Mesothelial cell of epicardium (in vitro differentiated cells): ENCODE measurements at places on chromosomes 12 and 14. TPM values are rescaled to one million over a fixed set of nuclear protein-coding genes. Genes with fewer than 3 reads are reported as not detected.

GRCh38 chr14:55115861-55116245, 13.2 kb upstream of the LGALS3 start:
- DNase-seq = no peak

GRCh38 chr12:93136253-93137055, 207.4 kb upstream of the EEA1 start:
- DNase-seq = no peak

DNA sequence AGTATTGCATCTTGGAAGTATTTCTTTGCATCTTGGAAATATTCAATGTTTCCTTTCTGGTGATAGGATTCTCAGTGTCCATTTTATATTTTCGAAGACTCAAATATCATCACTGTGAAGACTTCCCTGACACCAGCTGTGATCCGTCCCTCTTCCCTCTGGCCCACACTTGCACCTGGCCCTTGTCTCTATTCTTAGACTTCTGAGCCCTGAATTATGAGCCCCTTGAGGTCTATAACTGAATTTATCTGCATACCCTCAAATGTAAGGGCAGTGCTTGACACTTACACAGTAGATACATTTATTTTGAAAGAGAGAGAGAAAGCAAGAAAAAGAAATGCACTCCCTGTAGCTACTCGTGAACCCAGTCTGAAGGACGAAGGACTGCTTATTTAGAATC, 376.7 kb downstream of the ZFP36L1 start:
- DNase-seq = no peak

- DNase-seq = no peak
These were observed 9.5 kb downstream of the RAB5B start for GRCh38 chr12:55983232-55983842.

DNA sequence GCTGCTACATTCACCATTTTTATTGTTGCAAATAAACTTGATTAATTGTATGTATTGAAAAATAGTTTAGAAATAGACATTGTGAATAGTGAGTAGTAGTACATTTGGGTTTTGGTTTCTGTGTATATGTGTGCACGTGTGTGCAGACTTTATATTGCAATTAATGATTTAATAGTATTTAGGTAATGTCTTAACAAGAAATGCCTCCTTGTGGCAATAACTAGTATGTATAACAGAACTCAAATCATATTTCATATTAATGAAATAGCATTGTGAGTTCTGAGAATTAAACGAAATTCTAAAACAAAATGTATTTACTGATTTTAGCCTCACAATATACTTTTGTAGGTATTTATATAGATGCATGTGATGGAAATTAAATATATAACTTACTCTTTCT, 100.1 kb downstream of the SCAF11 start:
- DNase-seq = no peak

- DNase-seq = no peak
These were observed 29.3 kb upstream of the PPP1R12A start for GRCh38 chr12:79964100-79964627.

GRCh38 chr14:73943083-73943482, 6.8 kb downstream of the FAM161B start:
- DNase-seq = no peak

DNA sequence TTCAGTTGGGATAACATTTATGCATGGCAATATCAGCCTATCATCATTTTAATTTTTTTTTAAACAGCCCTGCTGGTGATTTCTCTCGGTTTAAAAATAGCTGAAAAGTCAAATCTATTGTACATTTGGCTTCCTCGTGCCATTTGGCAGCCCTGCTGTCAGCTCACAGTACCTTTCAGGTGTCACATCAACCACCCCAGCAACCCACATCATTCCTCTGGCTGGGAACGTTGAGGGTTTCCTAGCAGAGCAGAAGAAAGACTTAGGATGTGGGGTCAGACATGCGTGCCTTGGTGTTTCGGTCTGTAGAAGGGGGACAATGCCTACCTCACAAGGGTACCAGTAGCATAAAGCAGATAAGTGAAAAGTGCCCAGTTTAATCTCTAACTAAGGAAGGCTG, 15.8 kb downstream of the PEBP1 start:
- DNase-seq = no peak

- no peak for DNase-seq
These were observed 6.6 kb downstream of the RAP1B start for GRCh38 chr12:68617160-68617926.

- no peak for DNase-seq
These were observed 2.4 kb downstream of the C12orf75 start for GRCh38 chr12:105332925-105333324.

- DNase-seq = no peak
These were observed 227.6 kb upstream of the PDE3A start for GRCh38 chr12:20140751-20141150.

DNA sequence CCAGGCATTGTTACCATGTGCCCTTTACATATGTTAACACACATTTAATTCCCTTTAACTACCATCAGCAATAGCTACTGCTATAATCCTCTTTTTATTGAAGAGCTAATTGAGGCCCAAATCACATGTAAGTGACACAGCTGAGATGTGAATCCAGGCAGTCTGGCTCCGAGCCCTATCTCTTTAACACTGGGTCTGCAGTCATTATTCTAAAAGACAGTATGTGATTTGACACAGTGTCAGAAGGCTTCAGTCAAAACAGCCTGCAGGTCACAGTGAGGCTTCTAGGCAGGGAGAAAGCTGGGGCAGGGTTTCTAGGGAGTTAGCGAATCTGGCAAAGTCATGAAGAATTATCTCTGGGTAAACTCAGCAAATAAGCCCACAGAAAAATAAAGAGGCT, 148.2 kb downstream of the KIF21A start:
- no peak for DNase-seq

DNA sequence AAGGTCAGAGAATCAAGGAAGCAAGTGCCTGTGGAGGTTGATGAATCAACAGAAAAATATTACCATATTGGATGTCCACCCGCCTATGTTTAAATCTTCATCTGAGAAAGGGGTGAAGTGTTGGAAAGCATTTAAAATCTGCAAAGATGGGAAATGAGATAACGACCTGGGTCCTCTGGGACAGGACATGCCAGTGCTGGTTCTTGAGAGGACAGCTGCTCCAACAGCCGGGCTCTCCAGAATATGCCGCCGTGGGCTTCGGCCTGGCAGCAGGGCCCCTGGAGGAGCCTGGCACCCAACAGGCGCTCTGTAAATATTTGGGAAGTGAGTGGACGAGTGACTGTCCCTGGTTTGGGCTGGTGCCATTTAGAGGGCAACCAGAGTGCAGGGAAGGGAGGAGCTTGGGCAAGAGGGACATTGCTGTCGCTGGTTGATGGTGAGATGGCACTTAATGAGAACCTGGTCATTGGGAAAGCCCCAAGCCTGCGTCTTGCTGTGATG, 129.9 kb downstream of the KCNA5 start:
- DNase-seq = no peak

GRCh38 chr14:61948376-61948775, 186.2 kb downstream of the SNAPC1 start:
- DNase-seq = no peak

DNA sequence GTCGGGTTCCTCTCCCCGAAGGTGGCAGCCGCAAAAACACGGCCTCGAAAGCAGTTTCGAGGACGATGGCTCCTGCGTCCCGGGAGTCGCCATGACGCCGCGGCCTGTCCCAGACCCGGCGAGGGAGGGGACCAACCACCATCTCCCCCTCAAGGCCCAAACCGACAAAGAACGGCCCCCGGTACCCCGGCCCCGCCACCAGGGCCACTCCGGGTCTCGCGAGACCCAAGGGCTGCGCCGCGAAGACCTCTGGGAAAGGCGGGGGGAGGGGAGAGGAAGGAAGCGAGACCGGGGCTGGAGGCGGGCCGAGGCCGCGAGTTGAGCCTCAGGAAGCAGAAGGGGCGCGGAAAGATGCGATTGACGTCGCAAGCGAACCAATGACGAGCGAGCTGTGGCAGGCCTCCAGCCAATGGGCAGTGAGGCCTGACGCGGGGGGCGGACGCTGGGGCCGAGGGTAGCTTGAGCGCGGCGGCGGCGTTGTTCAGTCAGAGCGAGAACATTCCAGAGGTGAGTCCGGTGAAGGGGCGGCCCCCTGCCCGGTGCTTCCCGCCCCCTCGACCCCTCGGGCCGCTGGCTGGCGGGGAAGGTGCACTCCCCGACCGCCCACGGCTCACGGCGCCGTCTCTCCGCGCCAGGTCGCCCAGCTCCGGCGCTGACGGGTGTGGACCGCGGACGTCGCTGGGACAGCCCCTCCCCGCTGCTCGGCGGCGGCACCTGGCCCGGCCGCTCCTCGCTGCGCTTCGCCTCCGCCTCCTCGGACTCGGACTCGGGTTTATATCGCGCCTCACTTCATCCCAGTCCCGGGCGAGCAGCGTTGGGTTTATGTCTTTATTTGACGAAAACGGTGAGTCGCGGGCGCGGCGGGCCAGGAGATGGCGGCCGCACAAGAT, at the start of gene EIF5:
Gene EIF5, plus strand, starts transcription at position 484 of the 890 bp plus-strand sequence. CDS start 1,624 bp downstream, outside the sequence.
- peak; percentile 99 for DNase-seq

GRCh38 chr14:93369713-93370266, 22.8 kb downstream of the COX8C start:
- no peak for DNase-seq

GRCh38 chr14:67411370-67411769, 595 bp downstream of the PLEK2 start:
- no peak for DNase-seq

DNA sequence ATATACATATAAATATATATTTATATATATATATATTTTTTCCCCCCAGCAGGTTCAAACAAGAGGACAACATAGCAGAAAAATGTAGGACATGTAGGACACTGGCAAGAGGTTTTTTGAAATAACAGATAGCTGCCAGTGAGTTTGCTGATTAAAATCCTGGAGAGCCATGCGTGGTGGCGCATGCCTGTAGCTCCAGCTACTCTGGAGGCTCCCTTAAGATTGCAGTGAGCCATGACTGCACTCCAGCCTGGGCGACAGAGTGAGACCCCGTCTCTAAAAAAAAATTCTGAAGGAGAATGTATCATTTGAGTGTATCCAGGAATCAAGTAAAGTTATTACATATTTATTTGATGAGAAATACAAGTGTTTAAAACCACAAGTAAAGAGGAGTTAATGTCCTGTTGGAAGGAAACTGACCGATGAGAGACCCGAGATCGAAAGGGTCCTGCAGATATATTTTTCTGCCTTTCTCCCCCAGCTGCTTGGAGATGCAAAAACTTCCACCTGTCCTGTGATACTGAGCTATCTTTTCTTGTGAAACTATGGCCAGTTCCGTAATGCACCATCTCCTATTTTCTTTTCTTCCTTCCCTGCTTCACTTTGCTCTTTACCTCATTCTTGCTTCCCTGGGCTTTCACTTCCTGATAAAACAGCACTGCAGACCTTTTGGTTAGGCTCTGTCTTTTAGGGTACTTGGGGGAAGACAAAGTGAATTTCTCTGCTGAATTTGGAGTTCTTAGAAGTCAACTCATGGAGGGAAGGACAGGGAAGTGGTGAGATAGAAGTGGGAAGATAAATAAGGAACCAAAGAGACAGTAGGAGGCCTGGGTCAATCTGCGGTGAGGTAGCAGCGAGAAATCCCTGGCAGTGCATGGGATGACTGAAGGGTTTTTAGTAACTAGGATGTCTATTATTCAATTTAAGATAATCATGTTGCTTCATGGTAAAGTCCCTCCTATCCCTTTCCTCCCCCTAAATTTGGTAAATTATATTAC, 41.2 kb upstream of the SLC2A13 start:
- DNase-seq = no peak

DNA sequence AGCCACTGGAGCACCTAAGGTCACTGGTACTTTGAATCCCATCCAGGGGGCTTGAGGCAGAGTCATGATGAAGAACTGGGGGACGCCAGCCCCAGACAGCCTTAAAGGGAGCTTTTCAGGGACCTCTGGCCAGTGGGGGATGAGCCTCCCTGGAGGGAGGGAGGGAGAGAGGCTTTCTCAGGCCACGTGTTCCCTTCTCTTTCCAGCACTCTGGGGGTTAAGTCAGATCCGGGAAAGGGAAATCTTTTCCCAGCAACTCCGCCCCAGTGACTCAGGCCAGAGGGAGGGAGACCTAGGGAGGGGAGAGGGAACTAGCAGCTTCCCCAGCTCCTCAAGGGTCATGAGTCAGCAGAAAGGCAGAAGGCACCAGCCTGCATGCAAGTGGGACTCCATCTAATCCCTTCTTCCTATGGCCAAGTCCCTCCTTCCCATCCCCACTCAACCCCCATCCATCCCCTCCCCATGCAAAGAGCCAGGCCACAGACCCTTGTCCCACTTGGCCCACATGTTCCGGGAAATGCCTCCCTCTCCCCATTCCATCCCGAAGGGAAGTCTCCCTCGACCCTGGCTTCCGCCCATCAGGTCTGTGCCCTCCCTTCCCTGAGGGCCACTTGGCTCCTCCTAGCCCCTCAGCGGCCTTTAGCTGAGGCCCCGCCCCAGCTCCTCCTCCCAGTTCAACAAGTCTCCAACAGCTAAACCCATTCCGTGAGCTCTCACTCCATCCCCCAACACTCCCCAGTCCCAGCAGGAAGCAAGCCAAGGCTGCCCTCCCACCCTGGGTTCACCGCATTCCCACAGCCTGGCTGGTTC, 5.6 kb downstream of the TNFRSF1A start:
- peak; percentile 76 for DNase-seq

- DNase-seq = no peak
These were observed 8.9 kb downstream of the RSRC2 start for GRCh38 chr12:122517877-122518276.

- peak; percentile 58 for DNase-seq
These were observed at the start of gene KCNJ8 for GRCh38 chr12:21774358-21775132. Gene KCNJ8, minus strand, starts transcription at chr12:21774706. Its CDS starts 1,090 bp downstream, at chr12:21773616.

DNA sequence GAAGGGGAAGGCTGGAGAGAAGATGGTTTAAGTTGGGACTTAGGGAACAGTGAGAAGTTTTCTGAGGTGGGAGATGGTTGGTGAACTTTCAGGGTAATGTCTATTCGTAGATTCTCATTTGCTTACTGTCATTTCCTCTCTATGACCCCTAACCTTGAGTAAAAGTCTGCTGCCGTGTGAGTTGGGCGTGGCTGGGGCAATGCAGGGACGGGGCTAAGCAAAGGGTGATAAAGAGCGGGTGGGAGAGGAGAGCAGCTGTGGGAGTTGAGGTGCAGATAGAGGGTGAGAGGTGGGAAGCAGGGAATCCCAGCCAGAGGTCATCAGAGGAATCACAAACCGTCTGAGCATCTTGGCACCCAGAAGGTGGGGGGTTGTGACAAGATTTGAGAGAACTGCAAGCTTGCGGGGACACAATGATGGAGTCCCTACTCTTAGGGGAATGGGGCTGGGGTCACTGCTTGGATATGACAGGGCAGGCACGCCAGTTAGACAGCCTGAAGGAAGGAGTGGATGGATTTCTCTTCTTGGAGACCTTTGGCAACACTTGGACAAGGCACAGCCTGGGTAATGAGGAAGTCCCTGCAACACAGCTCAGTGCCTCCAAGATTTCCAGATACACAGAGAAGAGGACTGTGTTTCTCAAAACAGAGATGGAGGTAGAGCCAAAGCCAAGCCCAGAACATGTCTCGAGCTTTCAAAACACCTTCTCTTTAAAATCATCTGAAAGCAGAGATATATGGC, 45.9 kb upstream of the CTDSP2 start:
- no peak for DNase-seq

GRCh38 chr12:5317556-5317955, 114.4 kb upstream of the NTF3 start:
- no peak for DNase-seq

GRCh38 chr12:101891462-101891971, 14.1 kb downstream of the DRAM1 start:
- no peak for DNase-seq

The SLC25A47 gene
- total RNA-seq = 0.14 TPM in 1 of 3 replicates, not detected in the others

The KRT74 gene
- not detected in 3 replicates for total RNA-seq

The MAP1LC3B2 gene
- total RNA-seq = 4.5 to 7.1 TPM (median 5.4 TPM) in 3 replicates

The CCDC196 gene
- total RNA-seq = not detected in 3 replicates

The BMAL2 gene
- 3.8 to 4.2 TPM (median 4.1 TPM) in 3 replicates for total RNA-seq

The CLEC12A gene
- total RNA-seq = not detected in 3 replicates

The BHLHE41 gene
- total RNA-seq = 5.7 to 9.6 TPM (median 9.2 TPM) in 3 replicates

The RHOJ gene
- 12.3 to 15.7 TPM (median 15.2 TPM) in 3 replicates for total RNA-seq

The DDX11 gene
- 104 to 114 TPM (median 105 TPM) in 3 replicates for total RNA-seq

The LMNTD1 gene
- 0.54 TPM in 1 of 3 replicates, not detected in the others for total RNA-seq

The TPH2 gene
- not detected in 3 replicates for total RNA-seq

The ATP5MC2 gene
- 356 to 359 TPM (median 356 TPM) in 3 replicates for total RNA-seq
